ENCODE measurements at places on chromosomes 1 and 21.

DNA sequence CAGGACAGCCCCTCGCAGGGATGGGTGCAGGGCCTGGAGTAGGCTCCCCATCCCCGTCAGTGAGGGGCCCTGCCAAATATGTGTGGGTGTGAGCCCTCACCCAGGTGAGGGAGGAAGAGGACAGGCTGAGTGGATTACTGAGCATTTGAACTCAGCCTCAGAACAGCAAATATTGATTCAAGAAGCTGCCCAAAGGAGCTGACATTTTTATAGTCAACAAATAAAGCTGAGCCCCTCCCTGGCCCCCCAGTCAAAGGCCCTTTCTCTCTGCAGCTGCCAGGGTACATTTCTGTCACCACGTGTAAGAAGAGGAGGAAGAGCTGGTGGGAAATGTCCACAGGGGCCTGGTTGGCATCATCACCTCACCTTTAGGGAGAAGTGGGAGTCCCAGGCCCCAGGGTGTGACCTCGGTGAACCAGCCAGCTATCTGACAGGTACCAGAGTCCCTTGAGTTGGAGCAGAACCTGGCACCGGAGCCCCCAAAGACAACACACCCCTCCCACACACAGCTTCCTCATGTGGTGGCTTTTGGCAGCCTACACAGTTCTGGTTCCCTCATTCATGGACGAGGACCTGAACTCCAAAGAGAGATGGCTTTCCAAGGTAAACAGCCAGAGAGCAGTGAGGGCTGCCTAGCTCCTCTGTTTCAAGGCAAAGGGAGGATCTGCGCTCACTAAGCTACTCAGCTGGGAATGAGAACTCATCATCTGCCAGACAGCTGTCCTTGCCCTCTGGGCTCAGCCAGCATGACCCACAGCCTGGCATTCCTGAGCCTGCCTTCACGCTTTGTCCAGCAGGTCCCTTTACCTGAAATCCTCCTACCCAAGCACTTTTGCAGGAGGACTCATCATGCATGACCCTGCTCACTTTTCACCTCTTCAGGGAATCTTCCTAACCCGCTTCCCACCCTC lies 43.0 kb upstream of the TENT5C start:
- DNase-seq = no peak

DNA sequence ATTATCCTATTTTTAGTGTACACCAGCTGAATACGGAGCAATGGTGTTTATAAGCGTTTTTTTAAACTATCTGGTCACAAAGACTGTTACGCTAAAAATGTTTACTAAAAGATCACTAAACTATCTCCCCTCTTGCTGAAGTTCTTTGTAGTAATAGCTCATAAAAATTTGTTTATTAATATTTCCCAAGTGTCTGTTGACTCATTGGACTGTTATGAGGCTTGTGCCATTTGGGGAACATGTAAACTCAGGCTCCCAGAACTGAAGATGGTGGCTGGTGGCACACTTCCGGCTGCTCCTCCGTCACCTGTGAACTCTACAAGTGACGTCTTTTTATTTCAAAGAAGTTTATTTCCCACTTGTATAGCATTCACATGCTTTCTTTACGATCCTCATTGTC lies 46.3 kb downstream of the AIDA start:
- no peak for DNase-seq

- DNase-seq = no peak
Measured at GRCh38 chr1:53622531-53622930, 116.4 kb downstream of the GLIS1 start.

GRCh38 chr1:216910081-216910840 lies 187.0 kb upstream of the ESRRG start:
- no peak for DNase-seq

DNA sequence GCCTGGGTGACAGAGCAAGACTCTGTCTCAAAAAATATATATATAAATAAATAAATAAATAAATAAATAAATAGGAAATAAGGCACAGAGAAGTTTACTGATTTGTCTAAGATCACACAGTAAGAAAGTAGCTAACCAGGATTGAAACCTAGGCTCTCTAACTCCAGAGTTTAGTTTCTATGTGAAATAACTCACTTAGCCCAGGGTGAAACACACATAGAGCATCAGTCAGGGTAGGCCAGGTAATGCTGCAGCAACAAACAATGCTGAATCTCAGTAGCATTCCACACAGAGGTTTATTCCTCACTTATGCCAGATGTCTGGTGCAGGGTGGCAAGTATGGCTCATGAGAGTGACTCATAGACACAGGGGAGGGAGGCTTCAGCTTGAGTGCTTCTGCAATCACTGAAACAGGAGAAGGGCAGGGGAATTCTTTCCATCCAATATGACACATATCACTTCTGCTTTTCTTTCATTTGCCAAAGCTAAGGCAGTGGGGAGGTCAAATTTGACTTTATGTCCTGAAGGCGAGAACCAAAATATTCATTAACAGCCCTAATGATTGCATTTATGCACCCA lies 37.1 kb upstream of the KANK4 start:
- peak; percentile 70 for DNase-seq

DNA sequence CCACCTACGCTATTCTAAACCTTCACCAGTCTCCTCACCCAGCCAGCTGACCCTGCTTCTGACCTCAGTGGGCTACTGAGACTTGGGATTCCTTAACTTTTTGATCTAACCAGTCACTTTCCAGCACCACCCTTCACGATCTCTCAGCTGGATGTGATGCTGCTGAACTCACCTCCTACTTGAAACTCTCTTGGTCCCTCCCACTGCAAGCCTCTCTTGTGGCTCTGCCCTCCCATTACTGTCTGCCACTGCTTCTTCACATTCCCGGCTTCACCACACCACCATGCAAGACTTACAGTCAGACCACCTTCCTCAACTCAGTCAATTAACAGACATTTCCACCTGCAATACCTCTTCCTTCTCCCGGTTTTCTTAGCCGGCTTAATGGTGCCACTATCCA lies 6.3 kb downstream of the TAF5L start:
- no peak for DNase-seq

- no peak for DNase-seq
Measured at GRCh38 chr1:230790026-230790425, 42.8 kb downstream of the CAPN9 start.

Data from epithelial cell of prostate (primary cell).